ENCODE measurements at places on chromosomes 6 and 20. TPM values are rescaled to one million over a fixed set of nuclear protein-coding genes. Genes with fewer than 3 reads are reported as not detected.

DNA sequence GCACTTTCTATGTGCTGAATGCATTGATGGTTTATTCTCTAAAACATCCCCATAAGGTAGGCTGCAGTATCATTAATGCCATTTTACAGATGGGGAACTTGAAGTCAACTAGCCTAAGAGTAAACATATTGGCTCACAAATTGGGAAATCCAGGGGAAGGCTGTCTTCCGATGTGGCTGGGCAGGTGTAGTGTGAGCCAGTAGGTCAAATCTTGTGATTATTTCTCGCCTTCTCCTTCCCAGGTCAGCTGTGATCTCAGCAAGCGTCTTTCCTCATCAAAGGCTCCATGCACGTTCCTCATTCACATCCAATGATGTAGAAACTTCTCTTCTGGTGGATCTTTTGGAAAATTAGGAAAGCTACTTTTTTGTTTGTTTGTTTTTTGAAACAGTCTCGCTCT is 94.1 kb upstream of the SHLD1 start:
- peaks cover 36% of the 10 kb centered on the region for H3K4me1 ChIP-seq
- H3K36me3 ChIP-seq = no peaks in the 10 kb centered on the region
- H3K27ac ChIP-seq = peak overlapping the region; percentile 92
- no peak for DNase-seq
- no peaks in the 10 kb centered on the region for H3K27me3 ChIP-seq

DNA sequence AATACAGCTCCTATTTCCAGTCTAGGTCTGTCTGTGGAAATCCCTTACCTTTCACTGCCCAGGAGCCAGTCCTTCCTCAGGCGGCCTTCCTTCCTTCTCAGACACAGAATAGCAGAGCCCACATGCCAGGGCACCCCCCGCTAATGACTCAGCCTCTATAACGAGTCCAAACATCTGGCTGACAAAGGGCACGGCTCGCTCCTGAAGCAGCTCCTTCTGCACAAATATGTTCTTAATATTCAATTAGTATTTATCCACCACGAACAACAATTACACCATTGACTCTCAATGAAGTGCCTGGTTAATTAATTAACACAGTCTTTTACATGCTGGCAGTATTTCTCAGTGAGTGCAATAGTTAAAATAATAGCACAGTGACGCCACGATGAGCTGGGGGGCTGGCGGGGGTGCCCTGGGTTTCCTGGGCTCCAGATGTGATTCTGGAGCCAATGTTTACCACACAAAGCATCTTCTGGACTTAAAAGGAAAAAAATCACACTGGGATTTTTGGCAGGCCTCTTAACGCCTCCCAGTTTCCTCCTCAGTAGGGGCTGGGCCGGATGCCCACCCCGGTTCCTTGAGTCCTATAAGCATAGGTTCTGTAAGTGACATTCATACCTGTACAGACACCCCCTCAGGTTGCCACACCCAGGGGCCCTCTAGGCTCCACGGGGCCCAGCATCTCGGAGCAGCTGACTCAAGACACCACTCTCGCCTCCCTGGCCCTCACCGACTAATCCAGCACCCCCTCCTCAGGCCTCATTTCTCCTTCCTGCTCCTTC is 158.6 kb upstream of the MLN start:
- H3K4me1 ChIP-seq = peaks cover 8% of the 10 kb centered on the region
- H3K27ac ChIP-seq = no peak overlapping the region
- DNase-seq = no peak

GRCh38 chr6:3290931-3291211 is 32.1 kb downstream of the PSMG4 start:
- peaks cover 11% of the 10 kb centered on the region for H3K4me1 ChIP-seq
- H3K27me3 ChIP-seq = no peaks in the 10 kb centered on the region
- H3K4me3 ChIP-seq = no peak overlapping the region
- peak; percentile 40 for DNase-seq
- no peaks in the 10 kb centered on the region for H3K36me3 ChIP-seq

GRCh38 chr6:27098956-27099355 is 148.5 kb upstream of the PRSS16 start:
- no peak overlapping the region for H3K4me3 ChIP-seq
- no peaks in the 10 kb centered on the region for H3K36me3 ChIP-seq
- H3K27ac ChIP-seq = no peak overlapping the region
- no peaks in the 10 kb centered on the region for H3K4me1 ChIP-seq

DNA sequence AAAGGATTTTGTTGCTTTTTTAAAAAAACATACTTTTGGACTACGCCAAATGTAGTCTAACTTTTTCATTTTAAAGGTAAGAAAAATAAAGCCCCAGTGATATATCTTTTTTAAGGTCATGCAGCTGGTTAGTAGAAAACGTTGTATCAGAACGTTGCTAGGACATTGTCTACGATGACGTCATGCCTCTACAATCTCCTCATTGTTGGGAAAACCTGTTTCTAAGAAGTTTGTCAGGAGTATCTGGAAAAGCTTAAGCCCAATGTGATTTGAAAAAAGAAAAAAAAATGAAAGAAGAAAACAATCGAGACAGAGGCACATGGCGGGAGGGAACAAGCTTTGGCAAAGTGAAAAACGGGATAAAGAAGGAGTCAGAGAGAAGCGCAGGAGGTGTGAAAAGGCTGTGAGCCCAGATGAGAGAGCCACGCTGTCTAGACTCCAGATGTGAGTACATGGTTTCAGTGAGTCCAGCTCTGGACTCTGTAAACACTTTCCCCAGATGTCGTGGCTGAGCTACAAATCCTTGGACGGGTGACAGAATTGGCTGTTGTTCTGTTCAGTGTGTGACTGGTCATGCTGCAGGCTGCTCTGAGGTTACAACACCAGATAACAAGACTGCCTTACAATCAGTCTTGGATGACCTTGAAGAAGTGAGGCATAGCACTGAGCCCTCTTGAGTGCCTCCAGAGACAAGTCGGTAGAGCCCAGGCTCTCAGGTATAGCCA is 656.7 kb upstream of the ID4 start:
- no peaks in the 10 kb centered on the region for H3K36me3 ChIP-seq
- H3K4me3 ChIP-seq = no peak overlapping the region
- no peaks in the 10 kb centered on the region for H3K27me3 ChIP-seq
- H3K4me1 ChIP-seq = peaks cover 6% of the 10 kb centered on the region

- H3K36me3 ChIP-seq = no peaks in the 10 kb centered on the region
- H3K27me3 ChIP-seq = no peaks in the 10 kb centered on the region
- no peak for DNase-seq
- H3K27ac ChIP-seq = no peak overlapping the region
- H3K4me1 ChIP-seq = no peaks in the 10 kb centered on the region
These were observed 181.1 kb upstream of the SUPT3H start for GRCh38 chr6:45558858-45559257.

DNA sequence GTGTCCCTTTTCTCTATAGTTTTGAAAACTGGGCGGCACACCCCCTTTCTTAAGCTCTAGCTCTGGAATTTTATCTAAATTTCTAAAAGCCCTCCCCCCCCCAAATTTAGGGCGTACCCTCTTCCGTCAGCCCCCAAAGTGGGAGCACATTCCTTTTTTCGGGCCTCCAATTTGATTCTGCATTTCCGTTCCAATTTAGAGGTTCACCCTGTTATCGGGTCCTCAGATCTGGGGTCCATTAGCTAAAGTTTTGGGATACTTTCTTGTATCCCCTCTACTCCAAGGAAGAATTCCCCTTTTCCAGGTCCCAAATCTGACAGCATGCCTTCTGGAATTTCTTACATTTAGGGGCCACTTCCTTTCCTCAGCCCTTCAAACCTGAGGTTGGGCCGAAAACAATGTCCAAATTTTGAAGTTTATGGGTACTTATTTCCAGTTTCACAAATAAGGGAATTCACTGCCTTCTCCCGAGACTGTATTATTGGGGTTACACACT is 796 bp downstream of the PHF20 start:
- H3K27ac ChIP-seq = peak overlapping the region; percentile 94
- peaks cover 47% of the 10 kb centered on the region for H3K4me1 ChIP-seq
- no peak for DNase-seq
- no peaks in the 10 kb centered on the region for H3K36me3 ChIP-seq

DNA sequence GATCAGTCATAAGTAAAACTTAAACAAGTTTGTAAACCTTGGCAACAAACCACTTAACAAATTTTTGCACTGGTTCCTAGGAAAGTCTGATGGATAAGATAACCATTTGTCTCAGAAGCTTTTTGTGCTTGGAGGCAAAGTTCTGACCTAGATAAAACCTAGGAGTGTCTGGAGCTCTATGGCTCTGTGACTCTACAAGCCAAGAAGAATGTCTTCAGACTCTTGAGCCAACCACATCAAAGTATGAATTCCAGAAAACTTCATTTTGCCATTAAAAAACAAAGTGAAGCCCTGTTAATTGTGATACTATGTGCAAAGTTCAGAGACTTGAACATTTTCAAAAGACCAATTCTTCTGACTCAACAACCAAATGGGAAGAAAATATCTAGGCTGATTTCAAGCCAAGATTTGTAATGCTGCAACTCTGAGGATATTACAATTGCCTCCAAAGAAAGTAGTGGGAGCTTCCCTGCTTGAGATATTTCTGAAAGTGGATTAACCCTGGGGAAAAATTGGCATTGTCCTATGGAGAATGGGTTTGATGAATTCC is 158.1 kb upstream of the FOXQ1 start:
- H3K27me3 ChIP-seq = no peaks in the 10 kb centered on the region
- no peak overlapping the region for H3K4me3 ChIP-seq
- no peak overlapping the region for H3K27ac ChIP-seq
- DNase-seq = no peak
- H3K36me3 ChIP-seq = no peaks in the 10 kb centered on the region

DNA sequence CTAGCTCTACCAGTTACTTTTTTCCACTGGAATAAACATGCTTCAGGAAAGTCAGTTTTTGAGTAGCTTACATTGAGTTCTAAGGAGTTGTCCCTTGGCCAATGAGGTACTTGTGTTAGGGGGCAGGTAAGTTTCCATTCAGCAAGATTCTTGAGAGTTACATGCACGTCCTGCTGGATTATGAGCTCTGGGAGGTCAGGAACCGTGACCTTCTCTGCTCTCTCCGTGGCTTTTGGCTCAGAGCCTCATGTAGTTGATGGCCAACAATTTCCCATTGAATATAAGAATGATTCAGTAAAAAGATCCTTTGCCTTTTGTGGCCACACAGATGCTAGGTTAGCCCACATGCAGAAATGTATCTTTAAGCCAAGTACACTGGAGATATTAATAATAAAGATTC is 181.8 kb upstream of the RALGAPA2 start:
- H3K27me3 ChIP-seq = no peaks in the 10 kb centered on the region
- H3K27ac ChIP-seq = no peak overlapping the region
- no peaks in the 10 kb centered on the region for H3K36me3 ChIP-seq
- DNase-seq = no peak
- H3K4me1 ChIP-seq = no peaks in the 10 kb centered on the region

Gene OR2H1
- not detected for total RNA-seq

Gene IGF2R
- total RNA-seq = 34.6 TPM

Data from sigmoid colon (tissue), 7 donors.